ENCODE measurements at places on chromosomes 6 and 20.

- no peak for DNase-seq
Measured at GRCh38 chr6:108661430-108661829, 100.7 kb downstream of the FOXO3 start.

DNA sequence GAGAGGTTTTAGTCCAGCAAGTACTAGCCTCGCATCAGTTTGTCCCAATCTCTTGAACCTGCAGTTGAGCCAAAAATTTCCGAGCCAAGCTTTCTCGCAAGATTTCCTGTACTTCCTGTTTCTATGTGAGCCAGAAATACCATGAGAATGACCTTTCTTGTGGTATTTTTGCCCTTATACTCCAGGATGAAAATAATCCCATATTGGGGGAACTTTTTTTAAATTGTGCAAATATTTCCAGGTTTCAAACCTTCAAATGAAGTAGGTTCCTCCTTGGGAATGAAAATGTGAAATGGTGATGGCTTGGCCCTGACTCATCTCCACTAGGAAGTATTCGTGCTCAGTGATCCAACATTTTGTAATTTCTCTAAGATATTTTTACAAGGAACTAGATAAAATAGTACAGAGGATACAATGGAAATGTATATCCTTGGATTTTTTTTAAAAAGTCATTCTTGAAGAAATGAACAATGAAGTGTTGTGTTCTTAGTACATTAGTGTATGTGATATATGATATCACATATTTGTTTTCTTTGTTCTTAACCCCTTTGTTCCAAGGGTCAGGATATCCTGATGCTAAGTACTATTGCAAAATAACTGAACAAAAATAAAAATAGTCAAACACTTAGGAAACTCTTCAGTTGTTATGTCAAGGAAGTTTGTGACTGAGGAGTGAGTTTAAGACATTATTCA is 184.0 kb downstream of the PDE7B start:
- no peak for DNase-seq

GRCh38 chr20:1625083-1625690 is 5.4 kb upstream of the SIRPB1 start:
- no peak for DNase-seq

DNA sequence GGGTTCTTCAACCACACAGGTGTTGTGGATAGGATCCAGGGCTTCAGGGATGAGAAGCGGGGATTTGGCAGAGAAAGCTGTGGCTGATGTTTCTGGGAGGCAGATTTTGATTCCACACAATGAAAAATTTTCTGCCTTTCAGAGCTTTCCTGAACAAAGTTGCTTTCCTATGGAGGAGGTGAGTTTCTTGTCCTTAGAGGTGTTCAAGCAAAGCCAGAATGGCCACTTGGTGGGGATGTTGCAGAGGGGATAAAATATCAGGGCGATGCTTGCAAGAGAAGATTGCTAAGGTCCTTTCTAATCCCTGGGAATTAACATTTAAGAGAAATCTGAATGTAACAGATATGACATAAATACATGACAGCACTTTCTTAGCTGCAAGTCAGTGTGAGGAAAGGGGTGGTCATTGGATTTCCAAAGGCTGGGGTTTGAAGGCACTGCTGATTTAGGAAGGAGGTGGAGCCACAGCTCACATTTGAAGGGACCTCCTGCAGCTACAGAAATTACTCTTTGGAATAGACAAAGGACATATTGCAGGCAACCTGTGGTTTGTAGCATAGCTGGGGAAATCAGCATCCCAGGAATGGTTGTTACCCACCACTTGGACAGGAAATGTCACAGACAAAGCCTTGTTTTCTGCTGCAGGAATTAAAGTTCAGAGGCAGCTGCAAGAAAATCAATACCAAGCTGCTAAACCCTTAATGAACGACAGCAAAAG is 271.1 kb upstream of the CHD6 start:
- no peak for DNase-seq

- no peak for DNase-seq
Measured at GRCh38 chr6:37258405-37259105, 611 bp upstream of the TMEM217 start.

GRCh38 chr20:5128886-5129285 is 2.1 kb downstream of the CDS2 start:
- no peak for DNase-seq

GRCh38 chr6:21739838-21740237 is 146.3 kb downstream of the SOX4 start:
- DNase-seq = no peak

- no peak for DNase-seq
Measured at GRCh38 chr20:61963885-61964674, 101.6 kb downstream of the TAF4 start.

DNA sequence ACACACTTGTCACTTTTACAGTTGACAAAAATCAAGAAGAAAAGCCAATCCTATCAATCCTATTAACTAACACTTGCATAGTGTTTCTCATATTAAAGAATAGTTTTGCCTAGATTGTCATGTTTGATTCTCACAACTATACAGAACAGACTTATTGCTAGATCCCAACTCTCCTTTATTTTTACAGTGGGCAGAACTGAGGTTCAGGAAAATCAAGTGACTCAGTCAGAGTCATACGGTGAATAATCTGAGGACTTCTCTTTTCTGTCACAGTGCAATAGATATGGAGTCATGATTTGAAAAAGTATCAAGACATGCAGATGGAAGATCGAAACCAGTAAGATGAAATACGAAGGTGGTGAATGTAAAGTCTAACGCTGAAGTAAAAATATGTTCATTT is 195.1 kb upstream of the CITED2 start:
- DNase-seq = no peak

DNA sequence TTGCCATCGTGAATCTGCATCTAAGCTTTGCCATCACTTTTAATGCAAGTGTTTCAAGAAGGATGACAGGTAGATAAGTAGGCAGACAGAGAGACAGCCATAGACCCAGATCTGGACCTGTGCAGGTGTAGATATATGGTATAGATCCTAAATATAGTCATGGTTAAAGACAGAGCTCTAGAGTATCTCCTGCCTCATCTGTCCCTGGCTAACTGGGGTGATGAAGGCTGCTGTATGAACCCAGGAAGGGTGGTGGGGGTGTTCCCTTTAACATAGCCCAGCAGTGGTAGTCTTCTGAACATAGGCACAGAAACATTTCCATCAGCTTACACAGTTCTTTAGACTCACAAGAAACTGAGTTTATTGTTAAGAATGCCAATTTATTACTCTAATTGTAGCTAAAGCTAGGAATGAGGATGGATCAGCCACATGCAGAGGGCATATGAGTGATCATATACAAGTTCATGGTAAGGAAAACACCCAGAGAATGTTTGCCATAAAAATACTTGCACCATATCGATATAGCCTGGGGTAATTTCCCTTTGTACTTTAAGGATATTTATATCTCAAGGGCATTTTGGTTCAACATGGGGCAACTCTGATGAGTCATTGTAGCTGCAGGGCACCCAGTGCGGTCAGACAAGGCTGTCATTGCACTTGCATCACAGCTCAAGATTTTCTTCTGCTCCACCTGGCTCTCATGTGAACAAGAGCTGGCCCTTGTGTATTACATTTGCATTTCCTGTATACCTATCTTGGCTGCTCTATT is 587.2 kb downstream of the EPM2A start:
- no peak for DNase-seq

GRCh38 chr6:159919011-159919511 is 28.3 kb downstream of the MAS1 start:
- no peak for DNase-seq

GRCh38 chr6:161373905-161374451 is 100.1 kb upstream of the AGPAT4 start:
- peak; percentile 65 for DNase-seq

- DNase-seq = no peak
Measured at GRCh38 chr6:168279403-168279935, 40.1 kb downstream of the DACT2 start.

DNA sequence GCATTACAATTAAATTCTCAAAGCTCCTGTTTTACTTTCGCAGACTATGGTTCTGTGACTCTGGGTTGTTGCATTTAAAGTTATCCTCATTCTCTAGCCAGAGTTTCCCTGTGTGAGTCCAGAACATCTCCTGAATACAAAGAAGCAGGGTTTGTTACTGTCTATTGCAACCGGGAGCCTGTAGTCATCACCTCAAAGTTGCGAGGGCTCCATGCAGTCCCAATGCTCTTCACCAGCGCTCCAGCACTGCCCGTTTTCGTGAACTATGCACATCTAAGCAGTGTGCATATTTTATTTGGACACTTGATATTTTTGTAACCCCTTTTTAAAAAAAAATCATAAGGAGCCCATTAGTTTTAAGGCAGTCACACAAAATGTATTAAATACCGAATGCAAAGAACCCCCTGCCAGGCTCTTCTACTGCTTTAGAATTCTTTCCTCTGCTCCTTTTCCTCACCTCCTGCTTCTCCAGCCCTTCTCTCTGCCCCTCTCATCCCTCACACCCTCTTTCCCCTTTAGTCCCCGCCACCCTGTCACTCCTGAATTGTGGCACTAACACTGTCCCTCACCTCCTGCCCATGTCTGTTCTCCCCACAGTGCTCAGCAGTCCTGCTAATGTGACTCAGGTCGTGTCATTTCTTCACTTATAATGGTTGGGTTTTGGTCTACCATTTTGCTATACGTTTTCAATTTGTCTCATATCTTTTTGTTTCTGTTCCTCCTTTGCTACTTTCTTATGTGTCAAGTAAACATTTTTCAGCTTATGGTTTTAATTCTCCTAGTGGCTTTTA is 1.1 kb upstream of the HLA-C start:
- no peak for DNase-seq
